Astrocyte of the spinal cord (primary cell): ENCODE measurements at places on chromosomes 3 and 15.

- no peak for DNase-seq
Observed at GRCh38 chr3:120741320-120741719, 996 bp downstream of the RABL3 start.

DNA sequence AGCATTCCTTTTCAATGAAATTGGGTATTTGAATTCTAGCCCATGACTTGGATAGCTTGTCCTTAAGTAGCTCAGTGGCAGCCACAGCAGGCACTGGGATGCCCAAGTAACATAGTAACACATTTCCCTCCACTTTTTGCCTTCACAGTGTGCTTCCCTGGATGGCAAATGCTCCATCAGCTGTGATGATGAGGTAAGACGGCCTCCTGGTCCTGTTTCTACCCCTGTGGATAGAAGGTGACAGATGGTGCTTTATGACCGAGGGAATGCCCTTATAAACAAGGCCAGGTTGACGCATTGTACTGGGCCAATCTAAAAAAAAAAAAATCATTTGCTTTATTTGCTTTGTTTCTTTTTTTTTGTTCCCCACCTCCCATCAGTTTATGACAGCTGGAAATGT is 41.8 kb upstream of the LRTM1 start:
- no peak for DNase-seq

DNA sequence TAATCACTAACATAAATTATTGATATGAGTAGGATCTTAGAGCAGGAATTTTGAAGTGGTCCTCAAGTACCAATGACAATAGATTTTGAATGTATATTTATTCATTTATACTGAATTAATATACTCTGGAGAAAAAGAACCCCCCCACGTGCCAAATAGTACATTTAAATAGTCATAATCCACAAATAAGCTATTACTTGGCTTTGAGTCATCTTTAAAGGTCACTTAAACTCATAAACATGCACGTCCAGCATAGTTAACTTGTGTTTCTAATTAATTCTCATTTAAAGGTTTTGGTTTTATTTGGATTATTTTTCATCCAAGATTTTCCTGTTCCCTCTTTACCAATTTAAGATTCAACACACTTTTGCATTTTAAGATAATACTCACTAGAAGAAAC is 35.1 kb downstream of the FGF7 start:
- no peak for DNase-seq

- DNase-seq = no peak
Observed at GRCh38 chr3:107260207-107260606, 117.0 kb upstream of the CCDC54 start.

DNA sequence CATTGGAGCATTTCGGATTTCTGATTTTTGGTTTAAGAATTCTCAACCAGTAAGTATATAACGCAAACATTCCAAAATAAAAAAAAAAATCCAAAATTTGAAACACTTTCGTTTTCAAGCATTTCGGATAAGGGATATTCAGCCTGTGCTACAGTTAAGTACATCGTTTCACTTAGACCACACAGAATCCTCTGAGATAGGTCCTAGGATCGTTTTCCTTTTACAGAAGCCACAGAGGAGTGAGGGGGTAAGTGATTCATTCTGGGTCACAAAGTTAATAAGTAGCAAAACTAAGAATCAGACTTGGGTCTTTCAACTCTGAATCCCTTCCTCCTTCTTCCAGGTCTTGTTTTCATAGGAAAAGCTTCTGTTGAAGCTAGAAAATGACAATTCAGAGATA is 249.3 kb downstream of the BBX start:
- peak; percentile 19 for DNase-seq

- no peak for DNase-seq
Observed at GRCh38 chr15:52137432-52138357, 25.1 kb upstream of the BCL2L10 start.

GRCh38 chr3:143775459-143775858 is 72.8 kb downstream of the SLC9A9 start:
- peak; percentile 50 for DNase-seq

DNA sequence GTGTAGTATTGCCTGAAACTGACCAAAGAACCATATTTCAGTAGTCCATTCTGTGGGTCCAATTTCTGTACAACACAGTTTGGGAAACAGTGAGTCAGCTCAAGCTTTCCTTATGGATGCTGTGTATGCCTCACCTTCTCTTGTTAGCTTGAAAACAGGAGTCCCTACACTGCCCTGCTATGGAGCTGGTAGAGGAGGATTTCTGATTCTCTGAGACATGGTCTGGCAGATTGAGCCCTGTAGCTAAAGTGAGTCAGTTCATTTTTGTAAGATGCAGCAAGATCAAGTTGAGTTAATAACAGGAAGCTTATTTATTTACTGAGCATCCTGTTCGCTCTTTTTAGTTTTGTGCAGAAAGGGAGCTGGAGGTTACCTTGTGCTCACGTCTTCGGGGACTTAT is 424.1 kb upstream of the RBMS3 start:
- DNase-seq = no peak

DNA sequence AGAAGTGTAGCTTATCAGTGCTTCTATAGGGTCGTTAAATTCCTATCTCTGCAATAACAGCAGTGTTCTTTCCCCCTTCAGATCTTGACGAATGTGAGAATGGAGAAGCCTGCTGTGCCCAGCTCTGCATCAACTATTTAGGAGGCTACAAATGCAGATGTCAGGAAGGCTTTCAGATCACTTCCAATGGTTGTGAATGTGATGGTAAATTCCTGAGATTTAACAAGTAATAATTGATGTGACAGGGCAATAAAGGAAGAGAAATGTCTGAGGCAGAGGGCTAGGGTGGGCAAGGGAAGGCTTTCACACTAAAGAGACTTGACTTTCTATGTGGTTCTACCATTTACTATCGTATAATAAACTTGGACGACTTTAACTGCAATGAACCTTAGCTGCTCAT is 711.7 kb upstream of the GOLIM4 start:
- DNase-seq = no peak

- no peak for DNase-seq
Observed at GRCh38 chr15:91007266-91007665, 12.9 kb upstream of the PRC1 start.

DNA sequence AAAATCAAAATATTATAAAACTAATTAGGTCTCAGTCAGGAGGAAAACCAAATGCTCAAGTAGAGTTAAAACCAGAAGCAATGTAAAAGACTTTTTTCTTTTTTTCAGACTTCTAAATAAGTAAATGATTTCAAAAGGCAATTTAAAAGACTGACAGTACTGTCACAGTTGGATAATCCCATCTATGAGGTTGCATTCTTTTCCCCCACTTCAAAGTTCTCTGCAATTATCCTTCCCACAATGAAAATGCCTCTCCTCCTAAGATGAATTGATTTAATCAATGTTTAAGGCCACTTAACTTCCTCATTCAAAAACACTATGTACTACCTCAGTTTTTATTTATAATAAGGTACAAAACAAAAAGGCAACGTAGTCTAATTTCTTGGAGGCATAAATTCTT is 8.1 kb downstream of the MRPL3 start:
- no peak for DNase-seq

GRCh38 chr15:56964182-56964581 is 45.7 kb downstream of the TCF12 start:
- DNase-seq = peak; percentile 30

GRCh38 chr15:60363087-60363549 is 34.7 kb downstream of the ANXA2 start:
- peak; percentile 36 for DNase-seq

GRCh38 chr3:17910922-17911321 is 168.5 kb upstream of the TBC1D5 start:
- no peak for DNase-seq

DNA sequence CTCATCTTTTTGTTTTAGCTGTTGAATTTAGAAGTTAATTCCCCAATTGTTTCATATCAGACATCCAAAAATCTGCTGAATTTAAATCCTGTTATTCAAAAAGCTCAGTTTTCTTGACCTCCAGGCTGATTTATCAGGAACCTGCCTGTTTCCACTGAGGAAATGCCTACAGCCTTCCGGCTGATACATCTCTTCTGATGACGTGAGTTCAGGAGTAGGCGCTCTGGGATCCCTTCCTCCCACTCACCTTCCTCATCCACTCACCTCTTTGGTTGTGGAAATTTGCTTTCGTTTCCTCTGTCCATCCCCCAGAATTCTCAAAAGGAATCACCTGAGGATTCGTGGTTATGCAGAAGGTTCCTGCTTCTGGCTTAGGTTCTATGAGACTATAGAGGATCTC is 55.4 kb upstream of the ALDH1A3 start:
- DNase-seq = no peak

- DNase-seq = no peak
Observed at GRCh38 chr15:91496754-91497691, 356.5 kb upstream of the SLCO3A1 start.

GRCh38 chr3:182626484-182627467 is 166.5 kb upstream of the ATP11B start:
- DNase-seq = no peak

DNA sequence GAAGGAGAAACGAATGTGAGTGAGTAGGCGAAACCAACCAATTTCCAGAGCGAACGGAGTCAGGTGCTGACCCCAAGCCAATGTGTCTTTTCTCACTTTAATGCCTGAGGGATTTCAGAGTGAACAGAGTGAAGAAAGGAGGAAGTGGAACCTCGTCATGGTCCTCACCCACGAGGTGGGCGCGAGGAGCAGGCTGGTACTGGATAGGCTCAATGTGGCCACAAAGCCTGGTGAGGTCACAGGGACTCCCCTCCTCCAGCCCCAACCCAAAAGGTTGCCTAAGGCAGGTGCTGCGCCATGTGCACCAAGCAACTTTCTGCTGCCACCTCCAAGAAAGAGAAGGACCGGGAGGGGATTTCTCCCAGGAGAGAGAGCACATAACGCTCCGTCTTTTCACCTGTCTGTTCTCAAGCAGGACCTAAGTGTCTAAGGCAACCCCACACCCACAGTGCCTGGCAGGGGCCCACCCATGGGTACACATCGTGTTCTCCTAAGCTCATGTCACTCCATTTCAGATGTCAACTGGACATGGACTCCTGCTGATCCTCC is 3.8 kb downstream of the NRROS start:
- no peak for DNase-seq

DNA sequence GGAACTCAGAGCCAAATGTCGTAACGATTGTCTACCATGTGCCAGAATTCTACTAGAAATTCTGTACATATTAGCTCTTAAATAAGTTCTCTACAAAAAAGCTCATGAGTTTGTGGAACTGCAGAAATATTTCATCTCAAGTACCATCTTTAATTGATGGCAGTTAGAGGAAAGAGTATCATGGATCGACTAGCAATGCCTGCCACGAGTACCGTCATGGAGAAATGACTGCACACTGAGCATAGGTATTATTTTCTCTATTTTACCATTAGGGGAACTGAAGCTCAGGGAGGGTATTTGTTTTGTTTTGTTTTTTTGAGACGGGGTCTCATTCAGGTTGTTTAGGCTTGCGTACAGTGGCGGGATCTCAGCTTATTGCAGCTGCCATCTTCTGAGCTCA is 2.8 kb downstream of the RPUSD3 start:
- DNase-seq = no peak

DNA sequence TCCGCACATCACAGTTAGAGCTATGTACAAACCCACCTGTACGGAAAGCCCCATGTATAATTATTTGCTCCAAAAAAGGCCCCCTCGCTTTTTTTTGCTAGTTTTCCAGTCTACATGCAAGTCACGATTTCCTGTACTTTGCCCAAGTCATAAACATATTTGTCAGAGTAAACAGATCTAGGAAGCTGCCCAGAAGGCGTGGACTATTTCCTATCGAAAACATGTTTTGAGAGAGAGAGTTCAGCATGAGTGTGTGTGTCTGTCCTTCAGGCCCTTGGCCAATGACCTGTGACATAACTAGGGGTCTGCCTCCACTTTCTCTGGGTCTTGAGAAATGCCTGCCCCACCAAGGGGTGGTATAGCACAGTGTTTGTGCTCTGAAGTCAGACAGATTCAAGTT is 72.7 kb upstream of the HACD2 start:
- no peak for DNase-seq

DNA sequence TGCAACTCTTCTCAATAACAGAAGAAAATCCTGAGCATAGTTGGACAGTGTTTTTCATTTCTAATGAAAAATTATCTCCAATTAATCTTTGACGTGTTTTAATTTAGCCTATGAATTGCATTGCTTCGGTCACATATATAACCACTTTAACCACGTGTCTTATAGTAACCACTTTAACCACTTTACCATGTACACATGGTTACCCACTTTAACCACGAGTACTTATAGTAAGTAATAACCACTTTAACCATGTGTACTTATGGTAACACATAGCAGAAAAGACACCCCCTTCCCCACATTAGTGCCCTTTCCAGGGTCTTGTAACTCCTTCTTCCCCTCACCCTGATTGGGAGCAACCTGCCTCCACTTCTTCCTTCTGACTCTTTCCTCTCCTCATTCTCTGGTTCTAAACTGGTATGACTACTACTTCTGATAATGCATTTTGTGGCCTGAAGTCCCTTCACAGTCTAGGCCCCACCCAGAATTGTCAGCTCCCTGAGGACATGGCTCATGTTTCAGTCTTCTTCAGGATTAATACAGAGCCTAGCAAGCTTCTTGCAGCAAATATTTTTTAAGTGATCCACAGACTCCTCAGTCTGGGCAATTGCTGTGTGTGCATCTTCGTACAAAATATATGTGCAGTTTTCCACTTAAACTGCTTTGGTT is 25.0 kb downstream of the SLC7A14 start:
- no peak for DNase-seq

GRCh38 chr15:78915341-78916087 is 29.3 kb downstream of the CTSH start:
- peak; percentile 32 for DNase-seq

GRCh38 chr3:129441215-129441614 is 1.2 kb downstream of the IFT122 start:
- no peak for DNase-seq

- DNase-seq = peak; percentile 60
Observed at GRCh38 chr3:126261037-126261436, 80.7 kb upstream of the ALDH1L1 start.

DNA sequence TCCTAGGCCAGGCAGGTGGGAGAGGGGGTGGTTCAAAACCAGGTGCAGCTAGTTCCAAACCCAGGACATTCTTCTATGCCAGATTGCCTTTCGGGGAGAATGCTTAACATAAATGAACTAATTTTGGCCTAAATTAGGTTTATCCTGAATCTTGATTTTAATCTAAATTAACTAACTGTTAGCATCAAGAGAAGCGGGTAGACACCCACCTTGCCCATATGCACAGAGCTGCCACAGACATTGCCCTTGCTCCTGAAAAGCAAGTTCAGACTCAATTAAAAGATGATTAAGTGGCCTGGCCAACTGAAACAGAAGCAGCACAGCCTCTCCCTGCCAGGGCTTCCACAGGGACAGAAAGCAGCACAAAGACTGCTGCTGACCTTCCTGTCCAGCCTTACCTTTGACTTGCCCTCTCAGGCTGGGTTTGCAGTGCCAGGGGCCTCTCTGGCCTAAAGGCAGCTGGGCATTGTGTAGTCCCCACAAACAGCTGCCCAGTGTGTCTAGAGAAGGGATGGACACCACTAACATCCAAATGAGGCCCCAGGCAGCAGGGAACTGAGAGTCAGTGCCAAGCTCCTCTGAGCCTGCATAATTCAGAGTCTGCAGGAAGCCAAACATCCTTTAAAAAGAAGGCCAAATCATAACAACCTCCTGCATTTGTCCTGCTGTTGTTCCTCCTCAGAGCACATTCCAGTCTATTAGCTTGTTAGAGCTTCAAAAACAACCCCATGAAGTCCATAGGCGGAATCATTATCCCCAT is 15.4 kb upstream of the OXTR start:
- peak; percentile 64 for DNase-seq
